ENCODE measurements at places on chromosomes 4 and X.

- DNase-seq: no peak
Observed at GRCh38 chr4:141486375-141486997, 149.9 kb upstream of the IL15 start.

GRCh38 chr4:184424993-184425758 is 49.2 kb downstream of the IRF2 start:
- no peak for DNase-seq

DNA sequence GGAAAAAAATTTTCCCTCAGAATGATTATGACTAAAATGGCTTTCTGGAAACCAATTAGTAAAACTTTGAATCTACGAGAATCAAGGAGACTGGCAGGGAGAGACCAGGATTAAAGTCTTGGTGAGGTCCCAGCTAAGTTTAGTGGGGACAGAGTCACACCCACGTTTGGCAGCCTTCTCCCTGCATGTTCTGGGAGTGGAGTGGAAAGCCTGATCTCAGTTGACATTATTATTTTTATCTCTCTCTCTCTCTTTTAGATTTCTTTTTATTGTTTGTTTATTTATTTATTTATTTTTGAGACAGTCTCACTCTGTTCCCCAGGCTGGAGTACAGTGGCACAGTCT is 67.8 kb downstream of the MED28 start:
- DNase-seq: no peak

GRCh38 chrX:109281483-109282275 is 200.2 kb downstream of the GUCY2F start:
- no peak for DNase-seq

- no peak for DNase-seq
Observed at GRCh38 chrX:150847088-150847487, 51.4 kb downstream of the CD99L2 start.

DNA sequence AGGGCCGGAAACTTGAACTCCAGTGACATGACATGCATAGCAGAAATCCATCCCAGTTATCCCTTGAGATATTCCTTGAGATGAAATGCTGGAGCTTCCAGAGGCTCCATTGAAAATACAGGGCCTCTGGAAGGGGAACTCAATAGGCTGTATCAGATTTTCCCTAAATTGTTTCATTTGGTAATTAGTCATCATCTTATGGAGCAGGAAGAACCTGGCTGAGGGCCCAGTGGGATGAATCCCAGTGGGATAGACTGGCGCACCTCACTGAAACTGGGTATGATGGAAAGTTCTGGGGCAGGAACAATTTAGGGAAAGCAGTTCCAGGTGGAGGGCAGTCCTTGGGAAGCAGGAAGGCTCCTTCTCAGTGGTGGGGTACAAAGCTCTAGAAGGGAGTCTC is 307.8 kb upstream of the DIPK2B start:
- DNase-seq: no peak

DNA sequence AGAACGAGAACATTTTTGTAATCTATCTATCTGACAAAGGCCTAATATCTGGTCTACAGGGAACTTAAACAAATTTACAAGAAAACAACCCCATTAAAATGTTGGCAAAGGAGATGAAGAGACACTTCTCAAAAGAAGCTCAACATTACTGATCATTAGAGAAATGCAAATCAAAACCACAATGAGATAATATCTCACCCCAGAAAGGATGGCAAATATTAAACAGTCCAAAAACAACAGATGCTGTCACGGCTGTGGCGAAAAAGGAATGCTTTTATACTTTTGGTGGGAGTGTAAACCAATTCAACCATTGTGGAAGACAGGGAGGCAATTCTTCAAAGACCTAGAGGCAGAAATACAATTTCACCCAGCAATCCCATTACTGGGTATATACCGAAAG is 2284.8 kb downstream of the ARAP2 start:
- DNase-seq: no peak

DNA sequence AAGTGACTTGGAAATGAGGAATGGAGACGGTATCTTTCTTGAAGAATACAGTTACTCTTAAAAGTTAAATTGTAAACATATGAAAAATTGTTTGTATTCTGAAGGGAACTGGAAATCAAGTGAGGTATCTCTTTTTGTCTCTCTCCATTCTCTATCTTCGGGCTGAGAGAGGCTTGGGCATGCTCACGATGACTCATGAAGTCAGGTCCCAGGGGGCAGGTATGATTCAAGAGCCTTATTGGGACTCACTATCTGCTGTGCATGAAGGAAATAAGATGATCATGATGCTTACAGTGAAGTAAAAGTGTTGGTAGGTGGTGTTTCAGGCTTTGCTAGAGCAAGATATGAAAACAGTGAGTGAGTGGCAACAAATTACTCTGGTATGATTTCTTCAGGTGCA is 200.4 kb upstream of the PITX2 start:
- DNase-seq: no peak

DNA sequence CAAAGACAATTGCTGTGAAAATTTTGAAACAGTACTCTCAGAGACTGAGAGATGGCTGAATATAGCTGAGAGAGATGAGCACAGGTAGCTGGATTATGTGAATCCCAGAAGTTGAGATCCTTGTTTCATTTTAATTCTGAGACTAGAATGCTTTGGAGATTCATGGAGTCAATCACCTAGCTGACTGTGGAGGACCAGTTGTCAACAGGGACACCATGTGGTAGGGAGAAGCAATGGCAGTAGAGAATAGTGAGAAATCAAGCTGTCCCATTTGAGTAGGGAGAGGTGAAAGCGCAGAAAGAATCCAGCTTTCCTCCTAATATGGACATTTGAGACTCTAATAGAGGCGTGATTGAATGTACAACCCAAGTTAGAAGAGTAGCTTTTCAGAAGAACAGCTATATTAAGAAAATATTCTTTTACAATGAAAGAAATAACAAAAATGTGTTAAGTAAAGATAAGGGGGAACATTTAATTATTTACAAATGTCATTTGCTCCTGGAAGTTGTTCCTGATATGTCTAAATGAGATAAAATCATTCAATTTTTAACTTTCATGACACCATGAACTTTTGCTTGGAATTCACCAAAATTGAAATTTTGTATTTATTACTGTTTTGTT is 30.3 kb upstream of the GLRB start:
- DNase-seq: no peak

DNA sequence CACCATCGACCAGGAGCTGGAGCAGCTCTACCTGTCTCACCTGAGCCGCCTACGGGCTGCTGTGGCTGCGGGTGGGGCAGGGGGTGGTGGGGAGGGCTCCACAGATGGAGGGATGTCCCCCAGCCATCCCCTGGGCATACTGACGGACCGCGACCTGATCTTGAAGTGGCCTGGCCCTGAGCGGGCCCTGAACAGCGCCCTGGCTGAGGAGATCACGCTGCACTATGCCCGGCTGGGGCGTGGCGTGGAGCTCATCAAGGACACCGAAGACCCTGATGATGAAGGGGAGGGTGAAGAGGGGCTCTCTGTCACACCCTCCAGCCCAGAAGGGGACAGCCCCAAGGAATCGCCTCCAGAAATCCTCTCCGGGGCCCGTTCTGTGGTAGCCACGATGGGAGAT is 16.5 kb downstream of the PPP1R3F start:
- no peak for DNase-seq

- no peak for DNase-seq
Observed at GRCh38 chr4:99979872-99980271, 29.8 kb upstream of the H2AZ1 start.

GRCh38 chr4:57103051-57103450 is 7.1 kb downstream of the IGFBP7 start:
- no peak for DNase-seq

- no peak for DNase-seq
Observed at GRCh38 chrX:39907964-39908661, 189.6 kb downstream of the BCOR start.

DNA sequence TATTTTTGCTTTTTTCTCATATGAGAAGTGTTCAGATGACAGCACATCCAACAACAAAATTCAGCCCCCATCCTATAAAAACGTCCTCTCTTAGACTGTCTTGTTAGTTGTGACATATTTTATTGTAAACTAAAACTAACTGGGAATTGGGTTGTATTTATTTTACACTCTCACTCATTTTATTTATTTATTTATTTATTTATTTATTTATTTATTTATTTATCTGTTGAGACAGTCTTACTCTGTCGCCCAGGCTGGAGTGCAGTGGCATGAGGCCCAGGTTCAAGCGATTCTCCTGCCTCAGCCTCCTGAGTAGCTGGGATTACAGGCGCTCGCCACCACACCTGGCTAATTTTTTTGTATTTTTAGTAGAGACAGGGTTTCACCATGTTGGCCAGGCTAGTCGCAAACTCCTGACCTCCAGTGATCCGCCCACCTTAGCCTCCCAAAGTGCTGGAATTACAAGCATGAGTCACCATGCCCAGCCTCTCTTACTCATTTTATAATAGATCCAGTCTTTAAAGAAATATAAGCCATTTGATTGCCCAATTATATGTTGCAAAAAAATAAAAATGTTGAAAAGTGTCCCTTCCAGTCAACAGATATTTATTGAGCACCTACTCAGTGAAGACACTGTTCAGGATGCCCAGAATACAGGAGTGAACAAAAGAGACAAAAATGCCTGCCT is 44.6 kb downstream of the PALLD start:
- DNase-seq: no peak

DNA sequence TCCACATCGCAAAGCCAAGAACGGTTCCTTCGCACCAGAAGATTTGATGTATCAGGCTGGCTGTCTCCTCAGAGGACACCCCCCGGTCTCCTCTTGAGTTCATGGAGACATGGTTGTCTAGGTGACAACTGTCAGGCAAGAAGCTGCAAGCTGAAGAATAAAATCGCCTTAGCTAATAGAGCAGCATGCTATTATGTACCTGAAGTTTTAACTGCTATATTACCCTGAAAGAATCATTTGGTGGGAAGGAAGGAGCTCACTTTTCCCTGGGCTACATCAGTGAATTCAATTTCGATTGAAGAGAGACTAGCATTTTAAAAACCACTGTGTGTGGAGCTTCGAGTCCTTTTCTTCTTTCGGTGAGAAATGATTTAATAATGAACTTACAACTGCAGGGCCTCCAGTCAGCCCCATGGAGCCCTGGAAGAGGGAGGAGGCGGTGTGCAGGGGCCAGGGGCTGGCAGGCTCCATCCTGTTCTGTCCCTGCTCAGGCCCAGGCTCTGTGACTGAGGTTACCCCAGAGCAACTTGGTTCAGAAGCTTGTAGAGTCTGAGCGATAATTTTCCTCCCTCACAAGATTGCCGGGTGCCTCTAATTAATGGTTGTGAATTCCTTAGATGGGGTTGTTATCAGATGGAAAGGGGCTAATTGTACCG is 191.3 kb downstream of the MID1IP1 start:
- DNase-seq: no peak

DNA sequence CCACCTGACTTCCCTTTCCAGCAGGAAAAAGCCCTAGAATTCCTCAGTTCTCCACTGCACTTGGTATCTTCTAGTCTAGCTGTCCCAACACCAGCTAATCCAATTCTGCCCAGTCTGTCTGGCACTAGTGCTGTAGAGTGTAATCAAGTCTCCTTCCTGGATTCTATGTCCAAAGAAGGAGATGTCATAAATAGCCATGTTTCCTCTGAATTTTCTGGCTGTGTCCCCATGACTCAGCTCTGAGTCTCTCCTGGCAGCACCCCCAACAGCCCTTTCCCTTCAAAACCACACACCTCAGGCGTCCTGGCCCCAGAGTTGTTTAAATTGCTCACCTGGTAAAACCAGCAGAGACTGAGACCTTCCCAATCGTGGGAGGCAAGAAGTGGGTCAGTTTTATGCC is 197.2 kb downstream of the GRXCR1 start:
- no peak for DNase-seq

DNA sequence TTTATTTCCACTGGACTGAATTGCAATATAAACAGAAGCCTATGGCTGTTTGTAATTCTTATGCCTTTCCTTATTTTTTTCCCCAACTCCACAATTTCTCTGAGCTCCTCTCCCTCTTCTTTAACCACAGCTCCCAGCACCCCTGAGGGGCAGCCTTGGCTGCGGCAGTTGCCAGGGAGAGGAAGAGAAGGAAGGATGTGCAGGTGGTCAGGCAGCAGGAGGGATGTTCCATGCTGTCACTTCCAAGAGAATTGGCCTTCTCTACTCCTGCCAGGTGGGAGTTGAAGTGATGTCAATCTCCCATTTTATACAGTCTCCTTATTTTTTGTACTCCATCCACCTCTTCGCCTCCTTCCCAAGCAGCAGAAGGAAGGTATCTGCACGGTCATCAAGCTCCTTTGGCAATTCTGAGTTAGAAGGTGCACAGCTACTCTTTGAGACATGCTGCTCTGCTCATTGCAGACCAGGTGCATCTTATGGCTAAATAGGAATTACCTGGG is 343.3 kb upstream of the RPS6KA3 start:
- DNase-seq: no peak

DNA sequence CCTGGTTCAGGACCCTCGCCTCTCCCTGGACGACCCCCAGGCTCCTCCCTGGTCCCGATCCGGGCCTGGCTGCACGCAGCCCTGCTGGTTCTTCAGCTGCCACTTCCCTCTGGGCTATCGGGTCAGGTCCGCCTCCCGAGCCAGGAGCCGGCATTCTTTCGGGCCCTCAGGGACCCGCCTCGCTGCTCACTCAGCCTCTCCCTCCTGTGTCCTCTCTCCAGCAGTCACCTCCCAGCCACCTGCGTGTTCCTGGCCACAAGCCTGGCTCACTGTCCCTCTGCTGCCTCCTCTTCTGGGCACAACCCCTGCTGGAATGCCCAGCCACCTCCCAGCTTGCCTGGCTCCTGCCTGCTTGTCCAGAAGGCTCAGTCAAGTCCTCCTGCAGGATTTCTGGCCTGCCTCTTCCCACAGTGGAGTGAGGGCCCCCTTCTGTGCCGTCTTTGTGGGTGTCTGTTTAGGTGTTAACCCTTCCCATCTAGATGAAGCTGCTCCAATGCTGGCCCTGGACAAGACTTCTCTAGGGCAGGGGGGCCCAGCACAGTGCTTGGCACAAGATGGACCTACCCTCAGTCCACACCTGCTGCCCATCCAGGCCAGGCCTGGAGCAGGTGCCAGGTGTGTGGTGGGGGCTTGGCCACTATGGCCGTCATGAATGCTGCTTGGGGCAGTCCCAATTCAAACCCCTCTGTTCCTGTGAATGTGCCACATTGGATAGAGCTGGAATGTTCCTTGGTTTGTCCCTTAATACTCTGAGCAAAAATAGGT is 2.2 kb downstream of the WFS1 start:
- DNase-seq: no peak

GRCh38 chr4:3766785-3767569 is 792 bp downstream of the ADRA2C start:
- DNase-seq: no peak

- no peak for DNase-seq
Observed at GRCh38 chr4:76723373-76723772, 174.6 kb downstream of the SOWAHB start.

- no peak for DNase-seq
Observed at GRCh38 chrX:41590641-41591040, 98.1 kb upstream of the GPR34 start.

GRCh38 chr4:6542951-6543350 is 32.0 kb upstream of the MAN2B2 start:
- DNase-seq: no peak

- no peak for DNase-seq
Observed at GRCh38 chr4:76001700-76002099, 5.6 kb downstream of the CXCL9 start.

GRCh38 chr4:124722071-124722470 is 9.5 kb upstream of the ANKRD50 start:
- no peak for DNase-seq

Data from iPS DF 6.9 (cell line).